ENCODE measurements at places on chromosomes 16 and 17.

DNA sequence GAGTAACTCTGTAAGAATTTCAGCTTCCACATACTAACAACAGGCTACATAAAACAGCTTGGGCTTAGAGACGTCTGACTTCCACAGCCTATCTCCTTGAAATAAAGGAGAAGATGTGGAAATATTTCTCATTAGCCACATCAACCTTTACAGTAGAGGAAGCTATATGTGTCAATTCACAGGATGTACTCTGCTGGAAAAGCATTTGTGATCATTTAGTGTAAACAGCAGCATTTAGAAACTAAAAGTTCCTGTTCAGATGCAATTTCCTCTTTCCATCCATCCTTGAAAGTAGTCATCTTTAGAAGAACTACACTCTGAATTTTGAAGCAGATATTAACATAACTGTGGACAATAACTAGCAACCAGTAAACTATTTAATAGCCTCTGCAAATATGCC is 46.2 kb downstream of the XPO6 start:
- DNase-seq = no peak

DNA sequence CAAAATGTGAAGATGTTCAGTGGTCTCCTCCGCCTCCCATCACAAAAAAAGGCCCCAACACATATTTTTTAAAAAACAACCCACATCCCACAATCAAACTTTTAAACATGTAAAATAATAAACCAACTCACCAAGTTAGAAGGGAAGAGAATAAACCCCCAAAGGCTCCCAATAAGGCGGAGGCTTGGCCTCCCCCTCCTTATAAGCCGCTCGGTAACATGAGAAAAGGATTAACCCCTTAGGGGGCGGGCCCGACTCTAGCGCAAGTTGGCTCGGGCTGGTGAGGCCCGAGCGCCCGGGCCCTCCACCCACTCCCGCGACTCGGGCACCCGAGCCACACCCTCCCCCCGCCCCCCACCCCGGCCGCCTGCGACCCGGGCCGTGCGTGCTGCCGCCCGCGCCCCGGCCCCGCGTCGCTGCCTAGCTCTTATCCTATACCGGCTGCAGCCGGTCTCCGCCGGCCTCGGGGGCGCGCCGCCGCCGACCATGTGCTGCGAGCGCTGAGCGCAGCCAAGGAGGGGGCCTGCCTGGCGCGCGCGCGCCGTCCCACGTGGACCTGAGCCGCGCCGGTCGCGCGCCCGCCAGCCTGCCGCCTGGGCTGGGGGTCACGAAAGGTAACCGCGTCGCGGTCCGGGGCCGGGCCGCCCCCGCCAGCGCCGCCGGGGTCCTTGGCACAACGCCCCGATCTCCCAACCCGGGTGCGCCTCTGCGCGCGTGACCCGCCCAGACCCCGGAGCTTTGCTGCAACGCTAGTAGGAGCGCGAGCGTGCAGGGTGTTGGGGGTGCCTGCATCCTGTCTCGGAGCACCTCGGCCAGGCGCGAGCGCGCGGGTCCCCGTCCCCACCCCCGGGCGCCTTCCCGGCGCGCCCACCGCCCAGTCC is at the start of the genes ARSG and SLC16A6:
Gene ARSG, plus strand, starts transcription at position 541 of the 881 bp plus-strand sequence. CDS start 15,999 bp downstream, outside the sequence.
Gene SLC16A6, minus strand, starts transcription at position 173 of the 881 bp plus-strand sequence. CDS start 12,807 bp downstream, outside the sequence.
- no peak for DNase-seq

DNA sequence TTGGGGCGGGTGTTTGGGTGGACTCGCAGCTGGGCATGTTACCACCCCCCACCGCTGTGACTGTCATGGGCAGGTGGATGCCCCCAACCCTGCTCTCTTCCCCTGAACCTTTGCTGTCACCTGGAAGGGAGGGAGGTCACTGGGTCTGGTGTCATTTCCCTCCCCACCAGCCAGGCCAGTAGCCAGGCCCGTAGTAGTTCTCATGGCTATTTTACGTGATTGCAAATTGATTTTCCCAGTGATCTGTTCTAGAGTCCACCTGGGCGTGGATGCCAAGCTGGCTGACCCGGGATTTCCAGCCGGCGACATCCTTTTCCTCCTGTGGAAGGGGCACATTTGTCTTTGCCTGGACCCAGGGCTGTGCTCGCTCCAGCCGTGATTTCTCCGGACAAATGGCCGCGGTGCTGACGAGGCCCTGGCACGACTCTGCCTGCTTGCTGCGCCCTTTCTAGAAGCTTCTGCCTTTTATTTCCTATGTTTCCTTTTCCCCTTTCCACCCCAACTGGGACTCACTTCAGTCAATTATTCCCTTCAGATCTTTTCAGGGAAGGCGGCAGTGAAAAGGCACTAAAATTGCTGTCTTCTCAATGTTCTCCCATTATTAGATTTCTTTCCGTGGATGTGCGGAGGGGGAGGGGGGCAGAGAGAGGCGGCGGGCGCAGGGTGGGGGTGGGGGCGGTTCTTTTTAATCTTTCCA is 226.9 kb upstream of the CIBAR2 start:
- no peak for DNase-seq

DNA sequence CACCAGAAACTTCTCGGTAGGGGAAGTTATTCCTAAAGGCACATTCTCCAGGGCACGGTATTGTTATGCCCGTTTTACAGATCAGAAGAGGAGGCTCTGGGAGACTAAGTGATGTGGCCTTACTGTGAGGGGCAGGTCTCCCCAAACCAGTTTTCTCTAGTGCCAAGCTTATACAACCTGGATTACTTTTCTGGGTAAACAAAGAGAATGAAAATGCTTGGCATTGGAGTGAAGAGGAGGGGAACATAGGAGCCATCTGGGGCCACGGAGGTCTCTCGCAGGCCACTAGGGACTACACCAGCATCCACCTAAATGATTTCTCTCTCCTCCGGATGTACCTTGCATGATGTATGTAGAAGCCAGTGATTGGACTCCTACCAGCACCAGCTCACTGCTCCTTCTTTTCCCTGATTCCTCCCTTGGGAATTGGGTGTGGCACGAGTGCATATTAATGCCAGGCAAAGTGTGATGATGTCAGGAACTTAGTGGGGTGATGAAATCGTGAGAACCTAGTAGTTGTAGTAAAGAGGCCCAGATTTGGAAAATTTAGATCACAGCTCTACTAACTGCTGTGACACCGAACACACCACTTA is 674 bp downstream of the TOM1L1 start:
- no peak for DNase-seq

DNA sequence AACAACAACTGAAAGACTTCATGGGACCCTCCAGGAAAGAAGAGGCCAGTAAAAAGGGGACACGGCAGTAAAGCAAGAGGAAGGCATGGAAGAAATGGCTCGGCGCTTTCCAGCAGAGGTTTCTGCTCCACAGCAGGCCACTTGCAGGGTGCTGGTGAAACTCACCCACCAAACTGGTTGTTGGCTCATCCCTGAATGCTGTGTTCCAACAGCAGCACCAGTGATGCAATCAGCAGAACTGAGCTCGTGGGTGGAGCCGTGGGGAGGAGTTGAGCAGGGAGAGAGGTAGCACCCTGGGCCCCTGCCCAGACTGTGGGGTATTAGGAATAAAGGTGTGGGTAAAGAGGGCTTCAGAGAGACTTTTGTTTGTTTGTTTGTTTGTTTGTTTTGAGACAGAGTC is 62.8 kb upstream of the ADCY9 start:
- no peak for DNase-seq

DNA sequence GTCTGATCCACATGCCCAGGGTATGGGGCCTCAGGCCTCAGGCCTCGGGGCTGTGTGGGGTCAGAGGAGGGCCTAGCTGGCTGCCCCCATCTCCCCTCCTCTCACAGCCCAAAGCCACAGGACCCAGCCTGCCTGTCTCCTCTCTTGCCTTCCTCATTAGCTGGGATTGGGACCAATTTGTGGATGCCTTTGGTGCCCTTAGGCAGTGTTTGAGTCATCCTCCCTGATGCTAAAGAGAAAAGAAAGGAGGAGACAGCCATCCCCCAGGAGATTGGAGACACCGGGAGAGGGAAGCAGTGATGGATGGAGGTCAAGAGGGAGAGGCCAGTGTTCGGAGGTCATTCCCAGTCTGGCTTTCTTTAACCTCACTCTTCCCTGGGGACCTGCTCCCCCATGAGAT is 23.3 kb upstream of the NOG start:
- no peak for DNase-seq

- DNase-seq = no peak
These were observed 10.1 kb upstream of the RASD1 start for GRCh38 chr17:17506181-17506741.

All from NCI-H1417 treated with DMSO at 0.1 percent for 48 hours (cell line).